Activated CD4-positive, alpha-beta T cell treated with anti-CD3 and anti-CD28 coated beads for 1 hour (primary cell): ENCODE measurements at places on chromosomes 6 and 20.

DNA sequence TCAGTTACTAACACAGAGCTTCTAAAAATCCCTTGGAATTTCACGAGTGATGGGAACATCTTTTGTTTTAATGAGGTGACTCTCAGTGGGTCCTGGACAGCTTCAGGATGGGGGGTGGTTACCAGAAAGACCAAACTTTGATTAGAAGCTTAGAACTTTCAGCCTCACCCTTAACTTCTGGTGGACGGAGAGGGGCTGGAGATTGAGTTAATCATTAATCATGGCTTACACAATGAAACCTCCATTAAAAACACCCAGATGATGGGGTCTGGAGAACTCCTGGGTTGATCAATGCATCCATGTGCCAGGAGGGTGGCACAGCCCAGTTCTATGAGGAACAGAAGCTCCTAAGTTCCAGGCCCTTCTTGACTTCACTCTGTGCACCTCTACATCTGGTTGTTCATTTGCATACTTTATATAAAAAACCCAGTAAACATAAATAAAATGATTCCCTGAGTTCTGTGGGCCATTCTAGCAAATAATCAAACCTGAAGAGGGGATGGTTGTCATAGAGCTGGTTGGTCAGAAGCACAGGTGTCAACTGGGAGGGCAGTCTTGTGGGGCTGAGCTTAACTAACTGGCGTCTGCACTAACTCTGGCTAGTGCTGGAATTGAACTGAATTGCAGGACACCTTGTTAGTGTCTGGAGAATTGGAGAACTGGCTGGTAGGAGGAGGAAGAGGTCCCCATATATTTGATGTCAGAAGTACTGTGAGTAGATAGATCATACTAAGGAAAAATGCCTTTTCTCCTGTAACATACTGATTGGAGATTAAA lies 10.3 kb downstream of the RMND1 start:
- no peak for DNase-seq

DNA sequence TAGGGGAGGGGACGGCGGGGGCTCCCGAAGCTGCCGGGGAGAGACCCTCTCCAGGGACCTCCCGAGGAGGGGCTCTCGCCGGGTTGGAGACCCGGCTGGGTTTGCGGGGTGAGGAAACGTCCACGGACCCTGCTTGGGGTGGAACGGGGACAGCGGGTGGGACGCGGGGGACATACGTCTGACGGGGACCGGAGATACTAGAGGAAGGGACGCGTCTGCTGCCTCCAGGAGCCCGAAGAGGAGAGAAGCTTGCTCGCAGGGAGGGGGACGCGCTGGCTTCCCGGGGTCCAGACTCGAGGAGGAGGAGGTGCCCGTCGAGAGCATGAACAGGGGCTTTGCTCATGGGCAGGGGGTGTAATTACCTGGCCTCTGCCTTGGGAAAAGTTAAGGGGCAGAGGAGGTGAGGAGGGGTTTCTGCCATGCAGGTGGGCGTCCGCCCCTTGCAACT lies 593 bp downstream of the DNMT3B start:
- DNase-seq = no peak

- DNase-seq = no peak
Measured at GRCh38 chr6:72850040-72850439, 228.2 kb downstream of the KCNQ5 start.

GRCh38 chr6:76843054-76843822 lies 620.1 kb downstream of the HTR1B start:
- DNase-seq = no peak

DNA sequence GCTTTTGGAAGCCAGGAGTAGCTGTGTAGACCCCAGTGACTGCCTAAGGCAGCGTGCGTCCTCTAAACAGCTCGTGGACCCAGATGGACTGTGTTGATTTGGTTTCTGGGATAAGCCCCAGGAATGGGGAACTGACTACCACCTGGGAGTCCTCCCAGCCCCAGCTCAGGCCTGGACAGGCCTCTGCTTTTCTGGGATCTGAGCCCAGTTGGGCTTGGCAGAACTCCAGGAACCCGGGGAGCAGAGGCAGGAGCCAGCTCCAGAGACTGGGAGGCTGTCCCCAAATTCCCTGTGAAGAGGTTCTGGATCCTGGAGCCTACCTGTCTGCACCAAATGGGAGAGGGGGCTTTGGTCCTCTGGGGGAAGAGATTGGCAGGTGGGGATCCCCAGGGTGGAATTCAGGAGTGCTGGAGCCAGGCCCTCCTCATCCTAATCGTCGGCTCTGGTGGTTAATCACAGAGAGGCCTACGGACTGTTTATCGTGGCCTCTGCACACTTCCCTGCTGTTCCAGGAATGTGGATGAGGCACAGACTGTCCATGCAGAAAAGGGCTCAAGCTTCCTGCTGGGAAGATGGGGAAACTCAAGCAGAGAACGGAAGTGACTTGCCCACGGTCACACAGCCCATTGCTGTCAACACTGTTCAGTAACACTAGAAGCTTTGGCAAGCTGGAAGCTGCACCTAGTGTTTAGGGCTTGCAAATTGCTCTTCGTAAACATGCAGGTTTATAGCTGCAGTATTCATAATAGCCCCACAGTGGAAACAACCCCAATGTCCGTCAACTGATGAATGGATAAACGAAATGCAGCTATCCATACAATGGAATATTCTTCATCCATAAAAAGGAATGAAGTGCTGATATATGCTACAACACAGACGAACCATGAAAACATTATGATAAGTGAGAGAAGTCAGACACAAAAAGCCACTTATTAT lies 100.6 kb downstream of the KCNB1 start:
- no peak for DNase-seq

DNA sequence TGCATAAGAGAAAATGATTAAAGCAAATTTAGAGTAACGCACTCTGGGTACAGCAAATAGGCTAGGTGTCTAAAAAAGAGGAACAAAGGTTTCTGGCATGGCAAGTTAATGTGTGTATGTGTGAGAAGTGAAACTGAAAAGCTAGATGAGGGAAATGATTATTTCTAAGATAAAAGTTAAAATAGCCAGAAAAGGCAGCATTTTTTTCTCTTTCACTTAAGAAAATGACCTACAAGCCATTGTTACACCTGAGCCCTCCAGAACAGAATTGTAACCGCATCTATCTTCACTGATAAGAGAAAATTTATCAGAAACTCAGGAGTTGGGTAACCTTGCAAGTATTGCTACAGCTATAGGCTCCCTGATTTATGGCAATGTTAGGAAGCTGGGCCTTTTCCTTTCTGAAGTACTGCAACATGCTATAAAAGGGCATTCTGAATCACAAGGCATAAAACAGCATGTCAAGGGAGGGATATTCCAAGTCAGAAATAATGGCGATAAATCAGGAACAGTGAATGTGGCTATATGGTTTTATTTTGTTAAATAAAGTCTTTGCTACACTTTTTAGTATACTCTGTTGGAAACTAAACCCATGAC lies 395.3 kb downstream of the TBC1D32 start:
- DNase-seq = no peak

- DNase-seq = no peak
Measured at GRCh38 chr20:19211252-19211651, 1.2 kb upstream of the SLC24A3 start.

DNA sequence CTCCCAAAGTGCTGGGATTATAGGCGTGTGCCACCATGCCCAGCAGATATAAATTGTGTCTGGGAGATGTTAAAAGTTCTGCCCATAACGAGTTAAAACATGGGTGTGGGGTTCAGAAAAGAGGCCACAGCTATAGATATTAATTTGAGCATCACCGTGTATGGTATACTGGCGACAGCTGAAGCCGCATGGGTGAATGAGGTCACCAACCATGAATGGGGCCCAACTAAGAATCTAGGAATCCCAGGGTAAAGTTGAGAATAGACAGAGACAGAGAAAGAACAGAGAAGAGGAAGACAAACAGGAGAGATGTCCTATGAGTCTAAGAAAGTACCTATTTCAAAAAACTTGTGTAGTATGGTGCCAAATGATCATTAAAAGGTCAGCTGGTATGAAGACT lies 50.9 kb downstream of the ILRUN start:
- no peak for DNase-seq

- DNase-seq = no peak
Measured at GRCh38 chr6:166779963-166780683, 153.1 kb upstream of the RPS6KA2 start.

DNA sequence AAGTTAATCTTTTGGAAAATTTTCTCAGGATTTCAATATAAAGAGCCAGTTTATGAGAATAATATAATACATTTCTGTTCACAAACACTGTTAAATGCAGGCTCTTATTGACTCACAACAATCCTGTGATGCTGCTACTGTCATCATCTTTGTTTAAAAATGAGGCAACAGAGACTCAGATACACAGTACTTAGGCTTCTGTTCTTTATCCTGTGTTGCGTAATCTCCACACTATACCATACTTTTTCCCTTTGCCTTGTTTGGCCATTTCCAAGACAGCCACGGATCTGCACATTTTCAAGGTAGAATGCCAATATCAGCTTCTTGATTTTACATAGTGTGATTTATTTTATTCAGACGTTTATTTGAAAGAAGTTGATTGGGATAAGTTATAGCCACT lies 699.0 kb upstream of the CITED2 start:
- DNase-seq = no peak

GRCh38 chr6:72421387-72421786 lies 200.5 kb upstream of the KCNQ5 start:
- DNase-seq = no peak

DNA sequence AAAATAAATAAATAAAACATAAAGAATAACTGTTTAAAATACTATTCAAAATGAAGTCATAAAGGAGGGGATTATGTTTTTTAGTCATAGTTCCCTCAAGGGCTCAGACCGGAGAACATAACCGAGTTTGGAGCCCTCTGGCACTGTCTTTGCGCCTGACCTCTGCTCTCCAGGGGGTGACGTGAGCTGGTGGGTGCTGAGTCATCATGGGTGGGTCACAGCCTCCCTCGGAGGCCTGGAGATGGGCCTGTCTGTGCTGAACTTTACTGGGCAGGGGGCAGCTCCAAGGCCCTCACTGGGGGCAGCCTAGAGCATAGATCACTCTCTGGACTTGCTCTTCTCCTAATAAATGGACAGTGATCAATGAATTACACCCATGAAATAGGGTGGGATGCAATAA lies 3.1 kb upstream of the MAVS start:
- no peak for DNase-seq

- DNase-seq = no peak
Measured at GRCh38 chr20:31570735-31571617, 34.1 kb upstream of the ID1 start.

DNA sequence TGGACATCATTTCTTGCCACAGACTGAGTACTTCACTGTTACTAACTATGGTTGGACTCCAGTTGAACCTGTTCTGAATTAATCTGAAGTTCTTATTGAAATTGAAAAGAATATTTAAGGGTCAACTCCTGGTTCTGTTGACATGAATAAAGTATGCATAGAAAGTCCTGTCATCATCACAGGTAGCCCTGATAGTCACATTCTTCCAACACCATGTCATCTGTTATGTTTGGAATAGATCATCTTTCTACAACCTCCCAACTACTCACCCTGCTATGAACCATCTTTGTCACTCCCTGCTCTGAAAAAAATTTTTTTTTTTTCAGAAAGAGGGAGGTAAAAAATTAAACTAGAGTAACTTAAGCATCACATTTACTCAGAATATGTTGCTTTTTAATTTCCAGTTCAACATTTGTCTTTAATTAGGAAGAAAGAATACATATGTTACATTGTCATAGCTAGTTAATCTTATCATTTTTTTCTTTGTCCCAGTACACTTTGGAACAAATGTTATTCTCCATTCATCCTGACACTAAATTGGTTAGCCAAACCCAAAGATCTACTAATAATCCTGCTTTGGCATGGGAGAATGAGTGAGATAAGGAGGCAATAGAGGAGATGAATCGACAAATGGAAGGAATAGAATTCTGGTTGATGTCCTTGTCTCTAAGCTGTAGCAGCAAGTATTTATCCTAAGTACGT lies 775.1 kb upstream of the NRSN1 start:
- DNase-seq = no peak

GRCh38 chr20:54680872-54681619 lies 205.7 kb downstream of the DOK5 start:
- DNase-seq = no peak

- no peak for DNase-seq
Measured at GRCh38 chr20:18042229-18042628, 15.5 kb downstream of the OVOL2 start.

DNA sequence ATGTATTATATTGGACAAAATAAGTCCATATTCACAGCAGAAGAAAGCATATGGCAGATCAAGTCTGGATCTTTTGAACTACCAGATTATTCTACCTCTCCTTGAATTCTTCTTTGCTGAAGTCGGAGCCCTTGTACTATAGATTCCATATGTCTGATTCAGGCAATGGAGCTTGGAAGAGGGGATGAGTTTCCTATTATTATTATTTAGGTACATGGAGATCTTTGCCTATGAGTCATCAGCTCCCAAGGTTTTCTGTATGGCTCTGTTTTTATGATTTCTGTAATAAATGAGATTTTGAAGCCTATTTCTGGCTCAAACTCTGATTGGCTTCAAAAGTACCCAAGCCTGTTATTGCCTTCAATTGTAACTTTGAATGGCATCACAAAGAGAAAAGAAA lies 72.0 kb downstream of the OPRM1 start:
- DNase-seq = no peak

DNA sequence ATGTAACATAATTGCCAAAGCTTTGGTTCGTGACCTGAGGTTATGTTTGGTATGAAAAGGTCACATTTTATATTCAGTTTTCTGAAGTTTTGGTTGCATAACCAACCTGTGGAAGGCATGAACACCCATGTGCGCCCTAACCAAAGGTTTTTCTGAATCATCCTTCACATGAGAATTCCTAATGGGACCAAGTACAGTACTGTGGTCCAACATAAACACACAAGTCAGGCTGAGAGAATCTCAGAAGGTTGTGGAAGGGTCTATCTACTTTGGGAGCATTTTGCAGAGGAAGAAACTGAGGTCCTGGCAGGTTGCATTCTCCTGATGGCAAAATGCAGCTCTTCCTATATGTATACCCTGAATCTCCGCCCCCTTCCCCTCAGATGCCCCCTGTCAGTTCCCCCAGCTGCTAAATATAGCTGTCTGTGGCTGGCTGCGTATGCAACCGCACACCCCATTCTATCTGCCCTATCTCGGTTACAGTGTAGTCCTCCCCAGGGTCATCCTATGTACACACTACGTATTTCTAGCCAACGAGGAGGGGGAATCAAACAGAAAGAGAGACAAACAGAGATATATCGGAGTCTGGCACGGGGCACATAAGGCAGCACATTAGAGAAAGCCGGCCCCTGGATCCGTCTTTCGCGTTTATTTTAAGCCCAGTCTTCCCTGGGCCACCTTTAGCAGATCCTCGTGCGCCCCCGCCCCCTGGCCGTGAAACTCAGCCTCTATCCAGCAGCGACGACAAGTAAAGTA lies 547 bp upstream of the ESR1 start:
- no peak for DNase-seq

DNA sequence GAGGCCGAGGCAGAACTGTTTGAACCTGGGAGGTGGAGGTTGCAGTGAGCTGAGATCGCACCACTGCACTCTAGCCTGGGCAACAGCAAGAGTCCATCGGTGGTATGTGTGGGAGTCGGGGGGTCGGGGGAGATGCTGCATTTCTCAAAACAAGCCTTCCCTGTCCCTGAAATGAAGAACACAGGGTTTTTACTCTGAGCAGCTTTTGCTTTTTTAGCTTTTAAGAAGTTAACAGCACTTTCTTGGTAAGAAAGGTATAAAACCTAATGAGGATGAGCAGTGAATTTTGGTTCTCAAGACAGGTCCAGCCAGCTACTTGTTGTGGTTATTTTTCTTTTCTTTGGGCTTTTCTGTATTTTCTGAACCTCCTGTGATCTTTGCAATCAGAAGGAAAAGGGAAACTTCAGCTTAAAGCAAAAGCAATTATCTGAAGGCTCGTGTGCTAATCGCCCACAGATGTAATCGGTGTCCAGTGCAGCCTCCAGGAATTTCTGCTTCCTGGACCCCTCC lies 3.7 kb downstream of the RPL10A start:
- DNase-seq = no peak
